Activated B cell treated with CpG ODN at 0.5 μM for 24 hours (primary cell): ENCODE measurements at places on chromosomes 12 and 14.

DNA sequence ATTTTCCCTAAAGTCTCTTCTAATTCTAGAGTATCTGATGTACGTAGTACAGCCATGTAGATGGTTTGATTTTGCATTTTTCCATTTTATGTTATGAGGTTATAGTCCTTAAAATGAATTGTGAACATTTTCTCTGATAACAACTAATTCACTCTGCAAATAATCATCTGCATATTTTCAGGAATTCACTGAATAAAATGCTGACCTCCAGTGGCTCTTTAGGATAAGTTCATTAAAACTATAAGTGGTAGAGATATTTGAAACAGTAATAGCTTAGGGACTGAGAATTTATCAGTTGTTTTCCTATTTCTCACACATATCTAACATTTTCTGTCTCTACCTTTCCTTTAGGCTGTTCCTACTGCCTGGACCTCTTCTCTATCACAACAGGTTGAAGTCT lies 4.4 kb downstream of the MSRB3 start:
- DNase-seq, result no peak

DNA sequence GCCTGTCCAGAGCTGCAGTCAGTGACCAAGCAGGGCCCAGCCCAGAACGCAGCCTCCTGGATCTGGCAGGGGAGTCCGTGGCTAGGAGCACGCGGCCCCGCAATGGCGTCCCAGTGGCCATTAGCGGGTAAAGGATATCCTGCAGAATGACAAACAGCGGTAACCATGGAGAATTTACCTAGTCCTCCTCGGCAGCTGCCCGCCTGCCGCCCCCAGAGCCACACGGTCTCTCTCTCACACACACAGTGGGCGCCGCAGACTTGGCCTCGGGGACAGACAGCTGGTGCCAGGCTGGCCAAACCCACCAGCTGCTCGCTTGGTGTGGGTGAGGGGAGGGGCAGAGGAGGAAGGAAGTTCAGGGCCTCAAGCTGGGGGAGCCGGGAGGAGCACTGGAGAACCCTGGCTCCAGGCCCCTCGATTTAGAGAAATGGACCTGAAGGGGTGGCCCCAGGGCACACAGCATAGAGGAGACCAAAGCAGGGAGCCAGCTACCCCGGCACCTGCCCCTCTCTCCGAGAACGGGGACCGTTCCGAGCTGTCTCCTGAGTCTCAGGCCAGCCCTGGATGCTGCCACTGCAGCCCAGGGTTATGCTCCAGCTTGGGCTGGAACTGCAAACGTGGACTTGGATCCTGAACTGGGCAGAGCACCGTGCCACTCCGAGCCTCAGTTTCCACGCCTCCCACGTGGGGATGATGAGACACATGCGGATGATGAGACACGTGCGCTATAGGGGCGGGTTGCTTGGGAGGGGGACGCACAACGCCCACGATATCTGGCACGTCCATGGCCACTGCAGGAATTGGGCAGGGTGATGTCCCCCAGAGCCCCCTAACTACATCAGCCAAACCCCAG lies 3.4 kb downstream of the CDK2AP1 start:
- no peak for DNase-seq

- no peak for DNase-seq
Observed at GRCh38 chr14:50864946-50865345, 6.9 kb upstream of the ABHD12B start.

DNA sequence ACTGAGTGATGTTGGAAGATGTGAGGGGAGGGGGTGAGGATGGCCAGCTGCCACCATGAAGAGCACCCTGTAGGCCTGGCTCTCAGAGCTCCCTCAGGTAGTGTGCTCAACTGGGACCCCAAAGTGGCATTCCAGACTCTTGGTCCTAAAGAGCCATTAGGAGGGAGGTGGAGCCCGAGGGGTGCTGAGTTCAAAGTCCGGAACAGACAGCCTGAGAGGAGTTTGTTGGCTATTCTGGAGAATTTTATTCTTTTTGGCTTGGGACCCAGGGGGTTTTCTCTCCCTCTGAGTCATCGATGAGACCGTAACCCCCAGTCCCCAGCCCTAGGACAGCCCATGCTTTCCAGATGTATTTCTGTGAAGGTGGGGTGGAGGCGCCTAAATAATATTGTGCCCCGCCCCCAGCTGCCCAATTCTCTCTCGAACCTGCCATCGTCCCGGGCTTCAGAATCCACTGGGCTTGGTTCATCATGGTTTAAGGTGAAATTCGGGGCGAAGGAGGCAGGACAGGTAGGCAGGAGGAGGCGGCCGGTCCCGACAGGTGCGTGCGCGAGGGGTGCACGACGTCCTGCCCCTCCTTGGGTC lies 690 bp upstream of the RBP5 start:
- DNase-seq, result no peak

DNA sequence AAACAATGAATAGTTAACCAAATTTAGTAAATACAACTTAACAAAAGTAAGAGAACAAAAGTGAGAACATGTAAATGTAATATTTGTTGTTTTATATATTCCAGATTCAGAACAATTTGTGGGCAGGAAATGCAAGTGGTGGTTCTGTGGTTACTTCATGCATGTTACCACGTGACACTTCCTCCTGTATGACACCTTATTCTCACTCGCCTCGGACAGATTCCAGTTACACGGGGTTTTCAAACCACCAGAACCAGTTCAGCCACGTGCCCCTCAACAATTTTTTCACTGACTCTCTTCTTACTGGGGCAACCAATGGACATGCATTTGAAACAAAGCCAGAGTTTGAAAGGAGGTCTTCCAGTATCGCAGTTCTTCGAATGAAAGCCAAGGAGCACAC lies 21.0 kb downstream of the ALX1 start:
- DNase-seq, result no peak

DNA sequence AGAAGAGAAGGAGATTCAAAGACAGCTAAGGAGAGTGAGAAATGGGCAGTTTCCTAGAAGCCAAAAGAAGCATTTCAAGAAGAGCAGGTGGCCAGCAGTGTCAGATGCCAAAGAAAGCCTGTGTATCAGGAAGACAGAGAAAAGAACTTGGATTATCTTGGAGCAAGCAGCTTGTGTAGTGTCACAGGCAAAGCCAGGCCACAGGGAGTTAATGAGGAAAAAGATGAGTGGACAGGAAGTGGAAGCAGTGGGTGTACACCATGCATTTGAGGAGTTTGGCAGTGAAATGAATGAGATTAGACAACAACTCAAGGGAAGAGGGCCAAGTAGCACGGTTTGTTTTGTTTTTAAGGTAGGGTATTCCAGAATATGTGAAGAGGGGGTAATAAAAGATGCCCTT lies 5.6 kb upstream of the MYH7 start:
- DNase-seq, result no peak

DNA sequence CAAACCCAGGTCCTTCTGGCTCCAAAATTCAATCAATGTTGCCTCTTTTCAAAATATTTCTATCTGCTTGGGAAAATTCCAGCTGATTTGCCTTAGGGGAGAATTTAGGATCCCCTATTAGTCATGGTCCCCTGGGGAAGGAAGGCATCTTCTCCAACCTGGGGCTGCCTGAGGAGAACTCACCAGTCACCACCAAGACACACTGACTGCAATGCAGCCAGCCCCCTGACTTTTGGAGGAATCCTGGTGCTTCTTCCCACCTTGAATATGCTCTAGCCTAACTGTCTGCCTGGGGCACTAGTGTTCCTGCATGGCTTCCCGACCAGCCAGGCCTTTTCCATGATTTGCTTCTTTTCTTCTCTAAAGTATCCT lies 71.8 kb upstream of the BCL2L14 start:
- no peak for DNase-seq

DNA sequence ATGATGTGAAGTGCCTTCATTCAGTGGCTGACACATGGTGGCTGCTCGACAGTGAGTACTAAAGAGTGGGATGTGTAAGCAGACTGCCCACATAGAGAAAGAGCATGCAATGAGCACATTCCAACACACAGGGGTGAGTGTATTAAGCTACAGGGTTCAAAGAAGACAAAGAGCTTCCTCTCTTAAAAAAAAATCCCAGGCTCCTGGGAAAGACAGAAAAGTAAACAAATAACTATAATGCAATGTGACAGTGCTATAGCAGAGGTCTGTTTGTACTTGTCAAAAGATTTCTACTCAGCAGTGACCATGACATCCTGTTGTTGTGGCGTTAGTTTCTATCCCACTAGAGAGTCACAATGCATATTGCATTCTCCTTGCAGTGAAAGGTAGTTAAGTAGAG lies 12.4 kb upstream of the PCNX1 start:
- no peak for DNase-seq

DNA sequence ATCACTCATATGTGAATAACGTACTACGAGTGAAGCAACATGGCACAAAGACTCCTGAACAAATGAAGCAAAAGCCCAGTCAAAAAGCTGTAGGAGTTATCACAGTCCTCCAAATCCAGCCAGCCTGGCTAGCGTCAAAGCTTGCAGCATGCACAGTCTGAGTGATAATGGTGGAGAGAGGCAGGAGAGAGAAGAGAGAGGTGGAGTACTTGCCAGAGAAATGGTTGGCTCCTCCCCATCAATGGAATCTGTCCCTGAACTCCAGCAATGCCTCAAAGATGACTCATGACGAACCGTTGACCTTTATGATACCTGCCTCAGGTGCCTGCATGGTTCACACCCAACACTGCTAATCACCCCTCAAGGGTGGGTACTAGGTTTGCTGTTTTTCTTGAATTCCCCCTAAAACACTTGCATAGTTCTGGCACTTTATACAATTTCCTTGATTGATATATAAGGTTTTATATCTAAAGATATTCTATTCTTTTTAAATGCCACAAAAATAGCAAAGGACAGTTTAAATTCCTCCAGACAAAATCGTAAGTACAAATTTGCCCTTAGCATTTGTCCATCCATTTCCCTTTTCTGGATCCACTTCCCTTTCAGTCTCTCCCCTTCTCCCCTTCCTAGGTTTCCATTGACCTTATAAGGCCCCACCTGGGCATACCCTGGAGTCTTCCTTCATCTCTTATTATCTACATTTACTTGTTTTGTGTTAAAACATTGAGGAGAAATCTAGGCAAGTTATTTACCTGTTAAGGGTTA lies 10.2 kb downstream of the ARHGDIB start:
- no peak for DNase-seq

DNA sequence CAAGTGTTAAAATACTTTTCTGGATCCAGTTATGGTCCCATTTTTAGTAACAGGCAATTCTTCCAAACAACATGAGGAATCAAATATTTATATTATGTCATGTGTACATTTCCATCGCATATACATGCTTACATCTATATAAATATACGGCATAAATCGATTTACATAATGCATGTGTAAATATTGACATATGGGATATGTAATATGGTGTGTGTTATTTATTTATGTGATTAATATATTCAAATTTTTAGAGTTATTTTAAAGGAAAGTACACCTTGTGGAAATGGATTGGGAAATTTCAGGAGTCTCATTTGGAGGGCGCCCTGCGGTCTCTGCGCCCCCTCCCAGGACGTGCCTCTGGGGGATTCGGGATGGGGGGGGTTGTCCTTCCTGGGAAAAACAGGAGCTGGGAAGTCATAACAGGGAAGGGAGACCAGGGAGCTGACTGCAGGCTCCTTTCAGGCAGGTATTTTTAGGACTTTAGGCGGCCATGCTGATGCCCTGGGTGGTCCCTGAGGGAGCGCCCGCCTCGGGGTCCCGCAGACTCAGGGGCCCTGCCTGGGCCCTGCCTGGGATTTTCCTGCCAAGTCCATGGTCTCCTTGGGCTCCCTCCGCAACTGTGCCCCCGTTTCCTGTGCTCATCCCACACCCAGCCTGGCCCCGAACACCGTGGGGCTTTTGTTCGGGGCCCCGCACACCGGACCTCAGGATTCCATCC lies 82.7 kb upstream of the SFSWAP start:
- DNase-seq, result no peak

- DNase-seq, result no peak
Observed at GRCh38 chr14:83994020-83994419, 1535.9 kb upstream of the FLRT2 start.

GRCh38 chr14:58861586-58861985 lies 223.8 kb downstream of the DACT1 start:
- no peak for DNase-seq

DNA sequence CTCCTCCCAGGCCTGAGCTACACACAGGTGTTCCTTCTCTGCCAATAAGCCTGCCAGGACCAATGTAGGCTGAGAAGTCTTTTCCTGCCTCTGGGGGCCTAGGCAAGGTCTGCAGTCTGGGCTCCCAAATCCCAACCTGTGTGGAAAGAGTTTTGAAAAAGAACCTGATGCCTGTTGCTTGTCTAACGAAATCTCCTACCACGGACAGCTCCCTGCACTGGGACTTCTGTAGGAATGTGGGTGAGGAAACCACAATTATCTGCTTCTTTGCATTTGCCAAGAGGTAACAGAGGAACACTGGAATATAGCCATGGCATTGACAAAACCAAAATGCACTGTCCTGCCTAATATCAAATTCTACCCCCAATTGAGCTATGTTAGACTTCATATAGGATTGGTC lies 877.0 kb upstream of the TMEM132C start:
- DNase-seq, result no peak

DNA sequence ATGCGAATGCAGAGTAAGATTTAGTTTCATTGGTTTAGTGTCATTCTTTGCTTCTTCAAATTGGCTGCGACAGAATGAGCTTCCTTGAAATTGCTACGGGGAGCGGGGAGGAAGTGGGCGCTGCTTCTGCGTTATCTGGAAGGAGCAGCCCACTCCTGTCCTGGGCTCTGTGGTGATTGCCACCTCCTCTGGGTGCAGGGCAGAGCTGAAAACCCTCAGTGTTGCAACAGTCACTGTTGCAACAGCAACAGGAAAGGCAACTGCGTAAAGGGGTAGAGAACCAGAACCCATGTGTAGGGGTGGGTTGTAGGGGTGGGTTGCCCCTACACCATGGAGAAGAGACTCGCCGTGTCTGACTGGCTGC lies 57.7 kb downstream of the MAX start:
- no peak for DNase-seq

DNA sequence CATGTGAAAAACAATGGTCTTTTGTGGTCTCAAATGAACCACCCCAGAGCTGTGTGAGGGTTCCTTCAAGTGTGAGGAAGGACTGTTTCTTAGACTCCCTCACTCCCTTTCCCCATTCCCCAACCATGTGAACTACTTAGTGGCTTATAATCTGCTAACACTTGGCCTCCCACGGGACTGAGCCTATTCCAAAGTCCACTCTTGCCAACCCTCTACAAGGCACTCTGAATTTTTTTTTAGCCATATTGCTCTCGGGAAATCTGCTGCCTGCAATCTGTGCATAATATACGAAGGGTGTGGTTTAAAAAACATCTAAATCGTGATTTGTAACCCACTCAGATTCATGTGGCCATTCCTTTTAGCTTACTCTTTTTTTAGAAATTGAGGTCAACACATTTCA lies 2.6 kb downstream of the SVOP start:
- DNase-seq, result no peak

GRCh38 chr12:5293773-5294172 lies 138.1 kb upstream of the NTF3 start:
- DNase-seq, result no peak

DNA sequence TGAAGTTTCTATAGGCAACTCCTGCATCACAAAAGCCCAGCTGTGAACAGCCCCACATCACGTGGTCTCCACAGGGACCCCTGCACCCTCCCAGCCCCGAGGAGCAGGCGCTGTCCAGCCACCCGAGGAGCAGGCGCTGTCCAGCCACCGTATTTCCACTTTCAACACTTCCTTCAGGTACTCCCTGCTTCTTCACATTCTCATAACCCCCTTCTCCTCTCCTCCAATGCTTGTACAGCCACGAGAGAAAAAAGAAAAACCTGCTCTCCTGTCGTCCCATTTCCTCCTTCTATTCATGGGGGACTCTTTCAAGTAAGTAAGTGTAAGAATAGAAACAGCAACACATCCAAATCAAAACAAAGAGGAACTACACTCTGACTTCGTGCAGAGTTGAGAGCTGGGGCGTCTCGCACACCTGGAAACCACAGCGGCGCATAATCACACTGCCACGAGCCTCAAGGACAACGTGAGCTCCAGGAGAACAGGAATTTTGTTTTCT lies 11.9 kb downstream of the CDC42BPB start:
- no peak for DNase-seq
